ENCODE measurements at places on chromosomes 12 and 14.

DNA sequence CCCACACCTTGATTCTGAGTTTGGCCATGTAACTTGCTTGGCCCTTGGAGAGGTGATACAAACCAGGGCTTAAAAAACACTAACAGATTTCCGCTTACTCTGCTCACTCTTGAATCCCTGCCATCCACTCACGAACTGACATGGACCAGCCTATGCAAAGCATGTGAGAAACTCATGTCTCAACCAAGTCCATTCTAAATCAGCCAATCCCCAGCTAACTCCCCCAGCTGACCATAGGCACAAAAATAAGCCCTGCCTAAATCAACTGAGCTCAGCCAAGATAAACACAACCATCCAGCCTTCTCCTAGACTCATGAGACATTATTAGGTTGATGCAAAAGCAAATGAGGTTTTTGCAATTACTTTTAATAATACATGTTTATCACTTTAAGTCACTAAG is 353.9 kb upstream of the TBX3 start:
- no peaks in the 10 kb centered on the region for H3K27me3 ChIP-seq
- no peak overlapping the region for H3K4me3 ChIP-seq
- no peak overlapping the region for H3K27ac ChIP-seq
- H3K4me1 ChIP-seq: no peaks in the 10 kb centered on the region
- DNase-seq: no peak
- H3K36me3 ChIP-seq: no peaks in the 10 kb centered on the region

GRCh38 chr12:117189725-117190209 is 503 bp downstream of the FBXO21 start:
- peak; percentile 31 for DNase-seq
- peak overlapping the region; percentile 79 for H3K27ac ChIP-seq
- no peaks in the 10 kb centered on the region for H3K27me3 ChIP-seq
- peaks cover 4% of the 10 kb centered on the region for H3K36me3 ChIP-seq
- peak overlapping the region; percentile 71 for H3K4me3 ChIP-seq

DNA sequence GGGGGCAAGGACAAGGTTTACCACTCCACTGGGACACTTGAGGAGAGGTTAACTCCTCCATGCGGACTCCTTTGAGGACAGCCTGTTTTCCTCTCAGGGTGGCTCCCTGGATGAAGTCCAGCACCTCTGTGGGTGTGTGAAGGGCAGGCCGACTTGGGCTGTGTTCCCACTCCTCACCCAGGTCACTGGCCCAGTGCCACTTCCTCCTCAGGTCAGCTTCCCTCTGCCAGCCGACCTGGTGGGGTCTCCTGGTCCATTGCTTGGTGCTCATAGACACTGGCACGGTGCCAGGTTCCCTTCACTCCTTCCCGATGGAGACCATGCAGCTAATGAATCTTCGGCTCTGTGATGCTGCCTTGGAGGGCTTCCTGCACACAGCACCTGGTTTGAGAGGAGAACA is 146.4 kb upstream of the RTL1 start:
- peaks cover 59% of the 10 kb centered on the region for H3K36me3 ChIP-seq
- no peak overlapping the region for H3K4me3 ChIP-seq
- no peak for DNase-seq
- no peaks in the 10 kb centered on the region for H3K27me3 ChIP-seq

DNA sequence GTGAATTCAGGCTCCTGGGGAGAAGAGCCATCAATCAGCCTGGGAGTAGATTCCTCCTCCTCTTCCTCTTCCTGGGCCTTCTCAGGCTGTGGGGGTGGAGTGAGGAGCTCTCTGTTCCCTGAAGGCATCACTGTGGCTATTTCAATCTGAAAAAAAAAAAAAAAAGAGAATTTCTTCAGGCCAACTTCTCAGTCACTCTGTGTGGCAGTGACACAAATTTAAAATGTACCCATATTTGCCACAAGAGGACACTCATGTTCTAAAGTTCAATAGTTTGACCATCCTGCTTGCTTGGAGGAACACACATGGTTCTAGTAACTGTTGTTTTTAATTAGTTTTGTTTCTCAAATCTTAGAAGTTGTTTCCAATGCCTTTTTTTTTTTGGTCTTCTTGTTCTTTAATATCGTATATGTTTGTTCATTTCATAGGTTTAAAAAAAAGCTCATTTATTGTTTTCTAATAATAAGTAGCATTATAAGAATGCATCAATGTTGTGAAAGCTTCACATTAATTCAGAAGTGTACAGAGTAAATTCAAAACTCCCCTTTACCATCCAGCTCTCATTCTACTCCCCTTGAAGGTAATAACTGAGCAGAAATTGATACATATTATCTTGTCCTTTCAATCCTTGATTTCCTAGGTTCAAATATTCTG is 23.3 kb upstream of the CCER1 start:
- DNase-seq: peak; percentile 77
- no peaks in the 10 kb centered on the region for H3K4me1 ChIP-seq
- no peaks in the 10 kb centered on the region for H3K36me3 ChIP-seq
- no peak overlapping the region for H3K27ac ChIP-seq

DNA sequence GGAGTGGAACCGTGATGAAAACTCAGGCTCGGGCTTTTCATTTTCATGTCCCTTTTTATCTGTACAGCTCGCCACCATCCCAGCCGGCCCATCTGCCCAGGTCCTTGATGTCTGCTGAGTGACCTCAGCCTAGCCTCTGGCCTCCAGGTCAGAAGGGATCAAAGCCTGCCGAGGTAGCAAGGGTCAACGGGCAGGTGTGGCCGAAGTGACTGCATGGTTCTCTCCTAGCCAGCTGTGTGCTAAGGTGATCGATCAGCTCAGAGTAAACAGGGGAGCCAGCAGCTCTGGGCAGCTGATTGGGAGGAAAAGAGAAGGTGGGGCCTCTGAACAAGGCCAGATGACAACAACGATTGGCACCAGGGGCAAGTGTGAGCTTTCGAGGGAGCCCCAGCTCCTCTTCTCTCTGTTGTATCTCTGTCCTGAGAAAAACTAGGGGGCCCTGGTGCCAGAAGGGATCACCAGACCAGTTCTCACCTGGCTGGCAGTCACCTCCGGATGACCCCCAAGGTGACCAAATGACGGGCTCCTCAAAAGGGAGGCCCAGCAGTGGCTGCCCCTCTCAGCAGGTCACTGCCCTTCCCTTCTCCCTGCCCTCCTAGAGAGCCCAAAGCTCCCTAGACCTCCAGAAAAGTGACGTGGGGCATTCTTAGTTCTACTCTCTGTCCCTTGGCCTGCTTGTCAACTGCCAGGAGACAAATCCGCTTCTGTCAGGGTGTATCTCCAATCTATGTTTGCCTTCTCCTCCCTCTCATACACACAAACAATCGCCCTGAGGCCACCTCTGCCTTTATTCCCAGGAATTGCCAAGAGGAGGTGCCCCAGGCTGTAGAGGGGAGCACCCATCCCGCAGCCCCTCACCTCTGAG is 3.4 kb downstream of the SLC6A12 start:
- H3K36me3 ChIP-seq: no peaks in the 10 kb centered on the region
- no peak overlapping the region for H3K4me3 ChIP-seq
- H3K27me3 ChIP-seq: peaks cover 7% of the 10 kb centered on the region
- peaks cover 16% of the 10 kb centered on the region for H3K4me1 ChIP-seq
- DNase-seq: no peak
- no peak overlapping the region for H3K27ac ChIP-seq

- no peak overlapping the region for H3K27ac ChIP-seq
- no peak for DNase-seq
- H3K4me3 ChIP-seq: no peak overlapping the region
- H3K36me3 ChIP-seq: peaks cover 4% of the 10 kb centered on the region
- H3K27me3 ChIP-seq: no peaks in the 10 kb centered on the region
These were observed 91.9 kb downstream of the RAD52 start for GRCh38 chr12:857611-858010.

DNA sequence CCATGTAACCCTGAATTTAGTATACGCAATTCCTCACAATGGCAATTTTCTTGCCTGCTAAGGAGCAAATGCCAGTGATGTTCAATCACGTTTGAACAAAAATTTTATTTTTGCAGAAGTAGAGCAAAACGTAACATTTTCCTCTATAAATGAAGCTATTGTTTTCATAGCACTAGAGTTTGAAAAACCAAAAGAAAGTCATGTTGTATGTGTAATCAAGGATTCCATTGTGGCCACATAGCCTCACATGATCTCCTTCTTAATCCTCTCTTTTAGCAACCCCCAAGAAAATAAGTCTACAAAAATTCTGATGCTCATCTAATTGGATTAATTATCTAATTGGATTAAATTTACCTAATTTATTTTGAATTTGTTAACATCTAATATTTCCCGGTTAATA is 1217.4 kb upstream of the FLRT2 start:
- H3K36me3 ChIP-seq: no peaks in the 10 kb centered on the region
- H3K4me3 ChIP-seq: no peak overlapping the region
- H3K27me3 ChIP-seq: no peaks in the 10 kb centered on the region
- H3K27ac ChIP-seq: no peak overlapping the region
- DNase-seq: no peak

DNA sequence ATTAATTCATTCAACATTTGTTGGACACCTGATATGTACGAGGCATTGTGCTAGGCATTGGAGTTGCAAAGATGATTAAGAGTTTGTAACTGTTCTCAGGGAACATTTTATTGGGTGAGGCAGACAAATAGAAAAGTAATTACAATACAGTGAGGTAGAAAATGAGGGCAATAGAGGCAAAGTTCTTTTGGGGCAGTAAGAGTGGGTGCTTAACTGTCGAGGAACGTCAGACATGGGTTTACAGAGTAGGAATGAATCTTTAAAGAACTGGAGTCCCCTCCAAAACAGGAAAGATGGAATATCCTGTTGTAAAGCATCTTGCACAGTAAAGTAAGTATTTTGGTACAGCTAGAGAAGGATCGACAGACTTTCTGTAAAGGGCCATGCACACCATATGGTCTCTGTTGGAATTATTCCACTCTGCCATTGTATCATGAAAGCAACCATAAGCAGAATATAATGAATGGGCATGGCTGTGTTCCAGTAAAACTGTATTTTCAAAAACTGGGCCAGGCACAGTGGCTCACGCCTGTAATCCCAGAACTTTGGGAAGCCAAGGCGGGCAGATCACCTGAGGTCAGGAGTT is 9.1 kb downstream of the CREBL2 start:
- no peaks in the 10 kb centered on the region for H3K27me3 ChIP-seq
- no peak for DNase-seq
- H3K4me3 ChIP-seq: no peak overlapping the region
- peaks cover 2% of the 10 kb centered on the region for H3K36me3 ChIP-seq

GRCh38 chr12:114702462-114702861 is 18.5 kb upstream of the TBX3 start:
- DNase-seq: no peak
- no peak overlapping the region for H3K4me3 ChIP-seq
- H3K27ac ChIP-seq: no peak overlapping the region
- no peaks in the 10 kb centered on the region for H3K36me3 ChIP-seq

GRCh38 chr12:108612788-108613282 is 15.0 kb upstream of the TMEM119 start:
- H3K27ac ChIP-seq: no peak overlapping the region
- H3K4me1 ChIP-seq: no peaks in the 10 kb centered on the region
- DNase-seq: no peak
- H3K27me3 ChIP-seq: no peaks in the 10 kb centered on the region
- H3K4me3 ChIP-seq: no peak overlapping the region
- no peaks in the 10 kb centered on the region for H3K36me3 ChIP-seq

DNA sequence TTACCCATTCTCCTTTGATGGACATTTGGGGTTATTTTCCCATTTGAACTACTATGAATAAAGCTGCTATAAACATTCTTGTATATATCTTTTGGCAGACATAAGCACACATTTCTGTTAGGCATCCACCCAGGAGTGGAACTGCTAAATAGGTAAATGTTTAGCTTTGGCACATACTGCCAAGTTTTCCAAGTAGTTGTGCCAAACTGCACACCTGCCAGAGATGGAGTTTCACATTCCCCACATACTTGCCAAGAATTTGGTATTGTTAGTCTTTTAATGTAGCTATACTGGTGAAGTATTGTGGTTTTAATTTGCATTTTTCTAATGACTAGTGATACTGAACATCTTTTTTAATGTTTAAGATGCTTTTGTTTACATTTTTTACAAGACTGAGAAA is 201.0 kb downstream of the GXYLT1 start:
- peaks cover 3% of the 10 kb centered on the region for H3K4me1 ChIP-seq
- DNase-seq: no peak
- H3K36me3 ChIP-seq: no peaks in the 10 kb centered on the region
- H3K4me3 ChIP-seq: no peak overlapping the region

- no peak overlapping the region for H3K4me3 ChIP-seq
- no peaks in the 10 kb centered on the region for H3K36me3 ChIP-seq
- H3K27ac ChIP-seq: no peak overlapping the region
- no peak for DNase-seq
These were observed 77.0 kb upstream of the GRIP1 start for GRCh38 chr12:66755727-66756395.

DNA sequence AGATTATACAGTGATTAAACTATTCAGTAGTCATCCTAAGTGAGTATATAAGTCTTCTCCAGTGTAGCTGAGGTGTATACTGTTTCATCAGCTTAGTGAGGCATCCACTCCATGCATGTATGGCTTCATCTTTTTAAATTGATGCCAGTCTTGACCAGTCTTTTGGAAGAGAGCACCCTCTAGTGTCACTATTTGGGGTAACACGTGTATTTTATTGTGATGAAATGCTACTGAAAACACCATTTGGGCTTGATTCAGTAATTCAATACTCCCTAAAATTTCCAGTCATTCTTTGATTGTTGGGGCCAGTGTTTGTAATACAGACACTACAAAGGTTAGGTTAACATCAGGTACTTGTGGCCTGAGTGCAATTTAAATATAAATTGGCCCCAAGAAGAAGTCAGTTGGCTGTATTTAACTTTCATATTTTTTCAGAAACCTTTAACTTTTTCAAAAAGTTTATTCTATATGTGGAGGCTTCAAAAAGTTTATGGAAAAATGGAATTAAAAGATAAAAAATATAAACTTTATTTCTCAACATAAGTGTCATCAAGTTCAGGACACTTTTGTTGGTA is 35.3 kb downstream of the MIPOL1 start:
- no peaks in the 10 kb centered on the region for H3K27me3 ChIP-seq
- no peaks in the 10 kb centered on the region for H3K36me3 ChIP-seq
- H3K27ac ChIP-seq: no peak overlapping the region
- no peaks in the 10 kb centered on the region for H3K4me1 ChIP-seq
- DNase-seq: peak; percentile 21
- H3K4me3 ChIP-seq: no peak overlapping the region

- peak; percentile 82 for DNase-seq
- H3K27ac ChIP-seq: no peak overlapping the region
- H3K4me3 ChIP-seq: no peak overlapping the region
- H3K27me3 ChIP-seq: no peaks in the 10 kb centered on the region
- no peaks in the 10 kb centered on the region for H3K36me3 ChIP-seq
These were observed 55.1 kb upstream of the CMKLR1 start for GRCh38 chr12:108394196-108394595.

GRCh38 chr14:83287300-83287699 is 1753.6 kb upstream of the SEL1L start:
- H3K27me3 ChIP-seq: no peaks in the 10 kb centered on the region
- H3K27ac ChIP-seq: no peak overlapping the region
- no peaks in the 10 kb centered on the region for H3K36me3 ChIP-seq
- no peaks in the 10 kb centered on the region for H3K4me1 ChIP-seq

DNA sequence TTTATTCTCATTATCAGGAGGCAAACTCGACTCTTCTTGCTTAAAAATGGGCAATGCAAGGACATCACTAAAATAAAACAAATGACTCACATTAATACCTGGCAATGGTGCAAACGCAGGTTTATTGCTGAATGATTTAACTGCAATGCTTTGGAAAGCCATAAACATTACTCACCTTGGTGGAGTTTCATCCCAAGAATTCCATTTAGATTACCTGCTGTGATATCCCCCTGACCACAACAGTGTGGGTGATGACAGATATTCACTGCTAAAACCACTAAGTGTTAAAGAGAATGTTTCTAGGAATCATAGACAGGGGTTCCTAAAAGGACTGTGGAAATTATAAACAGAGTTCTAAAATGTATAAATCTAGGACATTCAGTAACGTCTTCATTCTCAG is 35.3 kb upstream of the CSRNP2 start:
- H3K36me3 ChIP-seq: peaks cover 10% of the 10 kb centered on the region
- DNase-seq: no peak
- H3K27me3 ChIP-seq: no peaks in the 10 kb centered on the region
